ENCODE measurements at places on chromosomes 13 and 19.

DNA sequence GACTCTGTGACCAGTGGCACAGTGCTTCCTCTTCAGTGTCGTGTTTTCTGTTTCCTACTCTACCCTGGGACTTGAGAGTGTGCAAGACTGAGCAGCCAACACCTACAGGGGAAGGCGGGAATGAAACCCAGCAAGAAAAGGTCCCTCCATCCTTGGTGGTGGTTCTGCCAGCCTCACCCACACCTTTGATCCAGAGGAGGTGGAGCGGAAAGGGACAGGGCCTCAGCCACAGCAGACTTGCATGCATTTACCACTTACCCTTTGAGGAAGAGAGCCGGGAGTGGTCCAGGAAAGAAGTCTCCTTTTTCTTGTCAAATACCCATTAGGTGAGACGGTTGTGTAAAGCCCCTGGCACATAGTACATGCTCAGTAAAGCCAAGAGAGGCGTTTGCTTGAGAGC is 164.8 kb upstream of the ZNF536 start:
- DNase-seq: no peak

GRCh38 chr19:51571599-51571998 is 516 bp downstream of the ZNF175 start:
- DNase-seq: peak; percentile 56

DNA sequence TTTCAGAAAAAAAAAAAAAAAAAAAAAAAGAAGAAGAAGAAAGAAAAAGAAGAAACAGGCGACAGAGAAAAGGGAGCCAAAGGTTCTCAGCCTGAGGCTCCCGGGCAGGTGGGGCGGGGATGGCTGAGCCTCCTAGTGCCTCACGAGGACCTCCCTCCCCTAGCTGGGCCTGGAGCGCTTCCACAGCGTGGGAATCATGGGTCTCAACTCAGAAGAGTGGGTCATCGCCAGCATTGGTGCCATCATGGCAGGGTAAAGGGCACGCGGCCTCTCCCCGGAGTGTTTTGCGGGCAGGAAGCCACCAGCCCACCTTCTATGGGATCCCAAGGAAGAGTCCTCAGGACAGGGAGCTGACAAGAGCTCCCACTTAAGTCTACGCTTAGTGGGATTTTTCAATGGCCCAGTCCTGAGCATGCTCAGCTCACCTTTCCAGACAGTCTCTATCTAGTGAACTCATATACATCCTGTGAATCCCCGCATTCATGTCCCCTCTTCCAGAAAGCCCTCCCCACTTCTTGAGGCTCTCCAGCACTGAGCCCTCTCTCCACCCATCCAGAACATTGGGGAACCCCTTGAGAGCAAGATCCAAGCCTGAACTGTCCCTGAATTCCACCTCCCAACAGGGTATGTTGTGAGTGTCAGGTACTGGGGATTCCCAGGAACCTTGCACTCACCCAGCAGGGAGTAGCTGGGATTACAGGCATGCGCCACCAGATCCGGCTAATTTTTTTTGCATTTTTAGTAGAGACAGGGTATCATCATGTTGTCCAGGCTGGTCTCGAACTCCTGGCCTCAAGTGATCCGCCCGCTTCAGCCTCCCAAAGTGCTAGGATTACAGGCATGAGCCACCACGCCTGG is 69.6 kb downstream of the ACSBG2 start:
- DNase-seq: no peak

DNA sequence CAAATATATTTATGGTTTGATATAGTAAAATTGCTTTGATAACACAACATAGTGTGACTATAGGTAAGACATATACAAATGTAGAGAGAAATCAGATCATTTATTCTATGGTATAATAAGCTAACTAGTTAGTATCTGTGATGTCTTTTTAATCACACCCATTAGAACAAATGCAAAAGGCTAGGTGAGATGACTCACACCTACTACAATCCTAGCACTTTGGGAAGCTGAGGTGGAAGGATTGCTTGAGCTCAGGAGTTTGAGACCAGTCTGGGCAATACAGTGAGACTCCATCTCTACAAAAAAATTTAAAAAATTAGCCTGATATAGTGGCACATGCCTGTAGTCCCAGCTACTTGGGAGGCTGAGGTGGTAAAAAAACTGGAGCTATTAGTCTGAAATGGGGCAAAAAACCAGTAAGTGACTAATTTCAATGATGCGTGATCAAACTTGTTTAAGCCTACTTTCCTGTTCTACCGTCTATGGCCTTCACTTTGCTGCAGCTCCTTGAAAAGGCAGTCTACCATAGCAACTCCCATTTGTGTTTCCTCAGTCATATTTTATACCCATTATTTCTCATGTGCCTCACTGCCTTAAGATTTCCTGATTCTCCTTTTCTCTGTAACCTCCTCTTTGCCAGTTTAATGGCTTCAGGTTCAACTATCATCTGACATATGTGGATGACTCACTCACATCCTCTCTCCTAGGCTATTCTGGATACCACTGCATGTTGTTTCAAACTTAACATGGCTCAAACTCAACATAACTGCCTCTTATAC is 12.5 kb downstream of the ALG5 start:
- no peak for DNase-seq

DNA sequence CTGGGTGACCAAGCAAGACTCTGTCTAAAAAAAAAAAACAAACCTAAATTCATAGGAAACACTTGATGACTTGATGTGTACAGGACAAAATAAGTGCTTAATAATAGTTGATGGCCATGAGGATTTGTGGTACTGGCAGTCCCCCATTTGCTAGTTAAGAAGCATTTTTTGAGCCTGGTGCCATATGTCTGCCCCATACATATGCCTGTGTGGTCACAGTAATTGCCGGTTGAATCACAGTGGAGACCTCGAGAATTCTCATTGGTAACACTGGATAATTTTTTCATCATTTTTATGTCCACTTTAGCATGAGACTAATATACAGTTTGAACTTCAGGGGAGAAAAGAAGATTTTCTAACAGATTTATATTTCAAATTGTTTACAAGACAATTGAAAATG is 79.2 kb downstream of the LRCH1 start:
- DNase-seq: no peak

GRCh38 chr13:110162866-110163658 is 143.9 kb downstream of the COL4A1 start:
- DNase-seq: no peak

- no peak for DNase-seq
Observed at GRCh38 chr13:51960766-51961165, 50.5 kb downstream of the ATP7B start.

DNA sequence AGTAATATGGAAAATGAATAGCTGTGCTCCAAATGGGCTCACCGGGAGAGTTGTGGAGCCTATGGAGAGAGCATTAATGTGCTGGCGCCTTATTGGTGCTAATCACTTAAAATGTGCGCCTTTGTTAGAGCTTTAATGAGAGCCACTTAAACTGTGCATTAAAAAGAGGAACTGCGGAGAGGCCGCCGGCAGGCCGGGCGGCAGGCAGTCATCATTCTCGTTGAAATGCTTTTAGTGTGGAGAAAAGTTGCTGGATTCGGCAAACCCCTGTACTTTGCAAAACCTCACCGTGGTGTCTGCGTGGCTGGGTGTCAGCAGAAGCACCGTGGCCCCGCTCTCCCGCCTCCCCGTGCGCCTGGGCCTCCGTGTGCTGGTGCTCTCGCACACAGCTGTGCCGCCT is 105.5 kb downstream of the KDM4B start:
- DNase-seq: no peak

- DNase-seq: no peak
Observed at GRCh38 chr13:59360108-59360507, 803.6 kb downstream of the DIAPH3 start.

DNA sequence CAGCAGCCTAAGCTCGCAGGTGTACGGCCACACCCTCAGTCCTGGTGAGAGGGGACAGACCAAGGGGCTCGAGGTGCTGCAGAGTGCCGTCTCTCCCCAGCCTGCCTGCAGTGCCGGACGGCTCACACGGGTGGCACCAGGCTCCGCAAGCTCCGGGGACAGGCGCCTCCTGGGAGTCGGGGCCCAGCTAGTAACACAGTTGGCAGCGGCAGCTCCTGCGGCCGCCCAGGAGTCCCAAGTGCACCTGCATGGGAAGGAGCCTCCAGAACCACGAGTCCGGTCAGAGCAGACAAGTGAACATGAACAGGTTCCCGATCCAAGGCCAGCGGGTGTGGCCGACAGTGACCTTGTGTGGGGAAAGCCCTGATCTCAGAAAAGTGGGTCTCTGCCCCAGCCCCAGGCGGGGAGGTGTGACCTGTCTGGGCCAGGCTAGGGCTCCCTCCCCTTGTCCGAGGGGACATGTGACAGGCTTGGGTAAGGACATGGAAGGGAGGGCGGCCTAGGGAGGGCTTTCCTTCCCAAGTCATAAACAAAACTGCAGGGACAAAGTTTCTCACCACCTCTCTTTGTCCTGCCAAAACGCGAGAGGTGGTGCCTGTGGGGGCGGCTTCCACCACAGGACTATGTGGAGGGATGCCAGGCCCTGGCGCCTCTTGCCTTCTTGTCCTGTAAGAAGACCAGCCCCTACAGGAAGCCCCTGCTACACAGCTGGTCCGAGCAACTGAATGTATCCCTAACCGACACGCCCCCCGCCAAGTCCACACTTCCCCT is 46.5 kb downstream of the MLLT1 start:
- DNase-seq: no peak

- DNase-seq: no peak
Observed at GRCh38 chr19:13350759-13351158, 155.5 kb downstream of the CACNA1A start.

GRCh38 chr19:3013263-3013725 is 15.8 kb downstream of the TLE2 start:
- no peak for DNase-seq

- DNase-seq: no peak
Observed at GRCh38 chr19:41935760-41936415, 7.6 kb upstream of the ERFL start.

DNA sequence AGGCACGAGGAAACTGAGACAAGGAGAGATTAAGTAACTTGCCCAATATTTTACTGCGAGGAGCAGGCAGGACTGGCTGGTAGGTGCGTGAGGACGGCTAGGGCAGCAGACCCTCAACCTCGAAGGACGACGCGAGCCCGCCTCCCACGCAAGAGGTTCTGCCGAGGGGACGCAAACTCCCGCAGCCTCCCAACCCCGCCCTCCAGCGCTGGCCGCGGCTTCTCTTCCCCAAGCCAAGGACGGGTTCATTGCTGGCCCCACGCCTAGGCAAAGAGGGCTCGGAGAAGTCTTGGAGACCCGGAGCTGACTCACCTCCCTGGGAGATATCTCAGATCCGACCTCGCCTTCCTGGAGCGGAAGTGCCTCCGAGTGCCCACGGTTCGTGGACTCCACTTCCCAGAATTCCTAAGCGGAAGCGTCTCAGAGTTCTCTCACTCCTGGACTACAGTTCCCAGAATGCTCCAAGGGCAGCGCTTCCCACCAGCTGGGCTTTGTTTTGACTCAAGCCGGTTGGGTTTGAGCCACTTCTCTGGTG is at the start of gene ZNF235:
ZNF235 (minus strand) TSS at position 367 of the 535 bp plus-strand sequence. CDS start 1,621 bp downstream, outside the sequence.
- peak; percentile 91 for DNase-seq

- no peak for DNase-seq
Observed at GRCh38 chr13:19567820-19568534, 6.6 kb upstream of the TPTE2 start.

DNA sequence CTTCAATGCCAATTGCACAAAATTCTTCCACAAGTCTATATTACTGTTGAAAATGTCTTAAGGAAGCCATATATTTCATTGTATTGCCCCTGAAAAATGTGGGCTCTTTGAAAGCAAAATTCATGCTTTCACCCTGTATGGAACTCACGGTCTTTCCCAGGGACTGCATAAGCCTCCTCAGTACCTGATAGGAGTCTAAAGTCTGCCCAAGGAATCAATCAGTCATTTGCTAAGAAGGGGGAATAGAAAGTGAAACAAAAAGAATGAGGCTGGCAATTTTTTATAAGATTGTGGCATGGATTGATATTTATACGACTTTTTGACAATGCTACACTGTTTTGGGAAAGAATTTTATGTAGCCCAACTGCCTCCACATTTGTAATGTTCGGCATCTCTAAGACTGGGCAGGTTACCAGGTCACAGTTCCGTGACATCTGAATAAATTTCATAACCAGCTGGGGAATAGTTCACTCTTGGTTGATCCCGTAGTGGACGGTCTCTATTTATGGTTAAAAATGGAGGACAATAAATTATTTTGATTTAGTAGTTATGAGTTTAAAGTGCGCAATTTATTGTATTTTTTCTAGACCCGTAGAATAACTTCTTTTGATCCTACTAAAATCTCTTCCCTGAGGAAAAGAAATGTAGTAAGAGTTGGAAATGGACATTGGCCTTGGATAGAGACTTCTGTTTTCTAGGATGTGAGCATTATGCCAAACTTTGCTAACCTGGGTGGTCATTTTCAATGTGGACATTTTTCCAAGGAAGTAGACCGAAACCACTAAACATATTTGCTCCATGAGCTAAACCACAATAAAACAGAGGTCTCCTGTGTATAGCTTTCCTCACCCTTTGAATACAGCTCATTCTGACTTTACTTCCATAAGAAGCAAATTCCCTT is 1585.4 kb downstream of the EFNB2 start:
- DNase-seq: no peak

DNA sequence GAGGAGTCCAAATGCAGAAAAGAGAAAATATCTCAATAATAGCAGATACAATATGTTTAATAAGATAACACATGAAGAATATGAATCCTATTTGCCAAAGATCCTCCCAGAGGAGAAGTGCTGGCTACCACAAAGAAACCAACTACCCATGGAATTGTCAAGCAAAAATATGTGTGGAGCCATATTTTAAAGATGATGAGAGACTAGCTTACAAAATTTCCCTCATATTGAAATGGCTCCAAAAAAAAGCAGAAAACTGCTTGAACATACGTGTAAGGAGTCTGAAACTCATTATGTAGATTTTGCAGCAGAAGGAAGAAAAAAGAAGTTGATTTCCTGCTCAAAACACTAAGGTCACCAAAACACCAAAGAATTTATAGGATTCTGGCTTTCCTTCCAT is 94.2 kb downstream of the USP12 start:
- DNase-seq: no peak

DNA sequence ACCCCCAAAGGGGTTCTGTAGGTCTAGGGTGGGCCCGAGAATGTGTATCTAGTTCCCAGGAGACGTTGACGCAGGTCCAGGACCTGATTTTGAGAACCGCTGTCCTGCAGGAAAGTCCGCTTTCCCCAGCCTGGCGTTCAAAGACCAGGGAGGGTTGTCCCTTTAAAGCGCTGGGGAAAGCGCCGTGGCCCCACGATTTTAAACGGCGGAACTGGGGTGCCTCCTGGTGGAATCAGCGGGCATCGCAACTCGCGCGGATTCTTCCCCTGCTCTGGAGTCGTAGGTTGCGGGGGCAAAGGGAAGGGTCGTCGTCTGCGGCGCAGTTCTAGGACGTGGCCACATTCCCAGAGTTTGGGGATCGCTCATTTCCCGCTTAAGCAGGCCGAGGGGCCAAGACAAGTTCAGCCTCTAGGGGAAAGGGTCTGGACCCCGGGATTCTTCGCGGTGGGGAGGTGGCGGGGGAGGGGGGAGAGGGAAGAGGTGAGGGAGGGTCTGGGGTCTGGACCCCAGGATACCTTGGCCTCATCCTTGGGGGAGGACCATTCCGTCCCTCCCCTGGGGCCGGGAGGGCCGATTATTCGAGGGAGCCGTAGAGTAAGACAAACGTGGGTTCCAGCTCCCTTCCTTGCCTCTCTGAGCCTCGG is 7.7 kb downstream of the PNMA8B start:
- peak; percentile 74 for DNase-seq

GRCh38 chr13:98548230-98548629 is 28.7 kb downstream of the STK24 start:
- peak; percentile 26 for DNase-seq

All from erythroblast (primary cell).